Stimulated activated CD4-positive, alpha-beta T cell treated with anti-CD3 and anti-CD28 coated beads, Interleukin-1b, Interleukin-23, amount 100 ng/mL, for 24 hours (primary cell): ENCODE measurements at places on chromosomes 1 and 21.

DNA sequence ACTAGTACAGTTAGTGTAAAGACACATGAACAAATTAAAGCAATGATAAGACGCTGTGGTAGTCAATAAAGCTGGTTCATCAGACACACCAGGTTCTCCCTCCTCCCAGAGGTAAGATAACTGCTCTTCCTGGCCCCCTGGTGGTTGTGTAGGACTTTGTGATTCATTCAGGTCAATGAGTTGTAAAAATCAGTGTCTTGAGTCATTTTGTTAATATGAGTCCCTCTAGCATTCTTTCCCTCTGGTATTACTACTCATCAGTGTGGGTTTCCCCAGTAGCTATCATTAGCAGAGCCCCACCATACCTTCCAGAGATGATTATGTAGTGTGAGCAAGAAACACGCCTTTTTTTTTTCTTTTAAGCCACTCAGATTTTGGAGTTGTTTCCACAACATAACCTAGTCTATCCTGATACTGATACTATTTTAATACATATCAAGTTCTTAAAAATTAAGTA lies 3.6 kb upstream of the SETDB1 start:
- peak; percentile 59 for DNase-seq

- DNase-seq = no peak
These were observed 43.6 kb downstream of the DMRTB1 start for GRCh38 chr1:53502641-53503432.

DNA sequence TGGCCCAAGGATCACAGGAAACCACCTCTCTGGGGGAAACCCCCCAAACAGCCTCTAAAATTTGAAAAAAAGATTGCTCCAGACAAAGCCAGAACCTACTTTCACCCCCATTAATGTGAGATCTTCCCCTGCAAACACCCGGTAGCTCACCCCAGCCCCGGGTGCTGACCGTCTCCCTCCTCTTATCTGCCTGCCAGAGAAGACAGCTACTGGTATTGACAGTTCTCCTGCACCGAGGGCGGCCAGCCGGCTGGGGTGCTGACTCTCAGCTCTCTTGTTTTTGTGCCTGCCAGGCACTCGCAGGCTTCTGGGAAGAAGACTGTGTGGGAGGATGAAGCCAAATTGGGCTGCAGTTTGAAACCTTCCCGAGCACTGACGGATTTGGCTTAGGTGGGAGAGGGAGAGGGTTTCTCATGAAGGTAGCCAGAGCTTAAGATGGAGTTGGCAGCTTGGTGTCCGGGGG lies 48.2 kb downstream of the RASSF5 start:
- DNase-seq = no peak

DNA sequence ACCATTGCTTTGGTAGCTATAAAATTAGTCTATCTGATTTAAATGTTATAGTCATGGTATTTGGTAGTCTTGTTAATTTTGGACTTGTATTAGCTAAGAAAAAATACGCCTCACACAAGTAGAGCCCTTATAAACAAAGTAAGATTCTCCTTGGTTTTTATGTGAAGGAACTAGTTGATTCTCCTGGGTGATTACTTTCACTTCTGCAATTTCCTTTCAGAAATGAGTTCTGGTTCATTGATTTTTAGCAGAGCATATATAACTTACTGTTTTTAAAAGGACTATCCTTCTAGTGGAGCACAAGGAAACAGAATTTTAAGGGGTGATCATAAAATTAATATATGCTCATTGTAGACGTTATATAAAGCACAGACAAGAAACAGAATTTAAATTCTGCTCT lies 120.1 kb downstream of the BACH1 start:
- DNase-seq = no peak

DNA sequence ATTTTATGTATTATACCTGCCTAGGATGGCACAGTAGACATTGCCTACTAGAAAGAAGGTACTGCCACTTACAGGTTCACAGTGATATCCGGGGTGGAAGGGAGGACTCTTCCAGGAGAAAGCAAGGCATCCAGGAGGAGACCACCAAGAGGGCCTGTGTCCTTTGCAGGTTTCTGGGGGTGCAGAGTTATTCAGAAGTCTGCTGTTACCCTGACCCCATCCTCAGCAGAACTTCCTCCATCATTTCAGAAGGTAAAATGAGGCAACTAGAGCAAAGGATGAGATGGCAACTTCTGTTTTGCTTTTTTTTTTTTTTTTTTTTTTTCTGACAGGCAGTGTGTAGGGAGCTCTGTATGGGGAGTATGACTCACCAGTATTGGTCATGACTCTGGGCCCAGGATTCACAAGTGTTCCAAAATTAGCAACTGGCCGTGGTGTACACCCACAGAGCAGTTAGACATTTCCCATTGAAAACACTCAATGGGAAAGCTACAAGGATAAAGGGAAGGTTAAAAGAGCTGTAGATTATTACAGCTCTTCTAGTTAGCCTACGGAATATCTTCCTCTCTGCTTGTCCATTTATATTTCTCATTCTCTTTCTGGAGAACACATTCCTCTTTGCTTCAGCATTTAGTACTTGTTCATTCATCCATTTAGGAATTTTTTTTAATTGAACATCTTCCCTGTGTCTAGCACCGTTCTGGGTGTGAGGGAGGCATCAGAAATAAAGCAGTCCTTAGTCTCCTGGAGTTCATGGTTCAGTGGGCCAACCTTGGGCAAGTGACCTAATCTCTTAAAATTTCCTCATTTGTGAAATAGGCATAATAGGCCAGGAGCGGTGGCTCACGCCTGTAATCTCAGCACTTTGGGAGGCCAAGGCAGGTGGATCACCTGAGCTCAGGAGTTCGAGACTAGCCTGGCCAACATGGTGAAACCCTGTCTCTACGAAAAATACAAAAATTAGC lies 50.5 kb upstream of the PPP2R5A start:
- no peak for DNase-seq

GRCh38 chr1:56507925-56508522 lies 71.3 kb downstream of the PLPP3 start:
- no peak for DNase-seq

DNA sequence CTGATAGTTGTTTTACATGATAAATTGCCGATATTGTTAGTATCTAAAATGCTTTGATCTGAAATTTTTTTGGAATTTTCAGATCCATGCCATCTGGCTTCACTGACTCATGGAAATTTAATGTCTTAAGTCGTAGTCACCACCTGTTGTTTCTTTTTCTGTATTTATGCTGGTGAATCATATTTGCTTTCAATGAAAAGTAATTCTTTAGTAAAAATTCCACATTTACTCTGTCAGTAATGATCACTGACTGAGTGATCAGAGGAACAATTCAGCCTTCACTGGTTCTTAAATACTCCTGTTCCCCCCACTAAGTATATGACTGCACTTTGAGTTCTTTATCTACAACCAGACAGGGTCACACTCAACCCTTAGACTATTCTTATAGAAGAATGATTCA lies 185.6 kb upstream of the NRIP1 start:
- DNase-seq = no peak
